Non-pigmented ciliary epithelial cell (primary cell): ENCODE measurements at places on chromosomes 1 and 21.

- DNase-seq: no peak
These were observed 26.4 kb downstream of the GNG4 start for GRCh38 chr1:235622936-235623779.

GRCh38 chr1:47812904-47813514, 184.2 kb downstream of the TRABD2B start:
- DNase-seq: no peak

- no peak for DNase-seq
These were observed 462.3 kb downstream of the OMA1 start for GRCh38 chr1:58084266-58084665.

GRCh38 chr1:96782856-96783255, 61.3 kb downstream of the PTBP2 start:
- DNase-seq: no peak

GRCh38 chr1:161817176-161817730, 51.1 kb downstream of the ATF6 start:
- DNase-seq: no peak

DNA sequence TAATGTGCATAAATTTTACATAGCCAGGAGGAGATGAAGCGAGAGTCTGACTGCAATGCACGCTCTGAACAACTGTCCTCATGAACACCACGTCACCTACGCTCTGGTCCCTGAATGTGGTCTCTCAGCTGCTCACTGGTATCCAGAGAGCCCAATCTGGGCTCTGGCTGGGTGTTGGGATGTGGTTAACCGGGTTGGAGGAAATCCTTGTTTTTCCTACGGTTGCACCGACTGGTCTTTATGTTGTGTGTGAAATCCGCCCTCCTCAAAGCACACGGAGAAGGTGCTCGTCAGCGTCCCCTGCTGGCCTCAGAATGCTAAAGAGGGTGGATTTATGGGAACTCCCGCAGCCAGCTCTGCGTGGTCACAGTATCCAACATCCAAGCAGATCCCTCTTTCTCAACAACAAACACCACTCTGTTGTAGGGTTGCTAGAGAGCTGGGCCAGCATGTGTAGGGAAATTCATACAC, 51.8 kb upstream of the FAM89A start:
- no peak for DNase-seq

DNA sequence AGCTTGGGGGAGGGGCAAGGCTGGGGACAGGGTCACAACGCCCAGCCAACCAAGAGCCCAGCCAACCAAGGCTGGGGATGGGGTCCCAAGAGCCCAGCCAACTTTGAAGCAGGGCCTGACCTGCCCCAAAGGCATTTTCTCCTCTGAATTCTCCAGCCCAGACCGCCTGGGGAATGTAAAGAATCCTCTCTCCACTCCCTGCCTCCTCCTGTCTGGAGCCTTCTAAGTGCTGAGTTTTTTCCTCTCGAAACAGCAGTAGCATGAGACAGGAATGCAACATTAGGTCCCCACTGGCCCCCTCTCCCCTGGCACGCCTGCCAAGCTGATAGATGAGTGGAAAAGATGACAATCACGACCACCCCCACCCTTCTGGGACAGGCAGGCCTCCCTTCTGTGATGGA, 17.0 kb downstream of the C1orf198 start:
- peak; percentile 60 for DNase-seq

- no peak for DNase-seq
These were observed 7.3 kb downstream of the EDEM3 start for GRCh38 chr1:184747089-184747955.

DNA sequence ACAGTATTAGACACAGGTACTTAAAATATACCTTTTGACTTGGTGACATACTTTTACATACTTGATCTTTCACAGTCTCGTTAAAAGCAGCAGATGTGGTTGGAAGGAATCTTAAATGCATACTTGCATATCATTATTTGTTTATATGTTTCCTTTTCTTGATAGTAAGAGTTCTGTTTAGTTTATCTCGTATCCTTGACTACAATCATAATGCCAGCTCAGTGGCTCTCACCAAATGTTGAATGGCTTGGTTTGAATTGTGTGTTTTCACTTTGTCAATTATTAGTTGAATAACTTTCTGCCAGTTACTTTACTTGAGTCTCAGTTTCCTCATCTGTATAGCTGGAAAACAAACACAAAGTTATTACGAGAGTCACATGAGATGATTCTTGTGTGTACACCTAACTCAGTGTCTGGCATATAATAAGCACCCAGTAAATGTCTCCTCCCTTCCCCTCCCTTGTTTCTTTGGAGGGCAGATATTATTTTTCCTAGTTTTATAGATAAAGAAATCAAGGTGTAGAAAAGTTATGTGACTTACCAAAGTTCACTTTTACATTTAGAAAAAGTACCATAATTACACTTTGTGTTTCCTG, 131.6 kb upstream of the IVNS1ABP start:
- DNase-seq: no peak

GRCh38 chr1:175885326-175885725, 141.9 kb upstream of the TNR start:
- no peak for DNase-seq

- DNase-seq: no peak
These were observed 36.9 kb downstream of the ZBTB8OS start for GRCh38 chr1:32613472-32613871.

DNA sequence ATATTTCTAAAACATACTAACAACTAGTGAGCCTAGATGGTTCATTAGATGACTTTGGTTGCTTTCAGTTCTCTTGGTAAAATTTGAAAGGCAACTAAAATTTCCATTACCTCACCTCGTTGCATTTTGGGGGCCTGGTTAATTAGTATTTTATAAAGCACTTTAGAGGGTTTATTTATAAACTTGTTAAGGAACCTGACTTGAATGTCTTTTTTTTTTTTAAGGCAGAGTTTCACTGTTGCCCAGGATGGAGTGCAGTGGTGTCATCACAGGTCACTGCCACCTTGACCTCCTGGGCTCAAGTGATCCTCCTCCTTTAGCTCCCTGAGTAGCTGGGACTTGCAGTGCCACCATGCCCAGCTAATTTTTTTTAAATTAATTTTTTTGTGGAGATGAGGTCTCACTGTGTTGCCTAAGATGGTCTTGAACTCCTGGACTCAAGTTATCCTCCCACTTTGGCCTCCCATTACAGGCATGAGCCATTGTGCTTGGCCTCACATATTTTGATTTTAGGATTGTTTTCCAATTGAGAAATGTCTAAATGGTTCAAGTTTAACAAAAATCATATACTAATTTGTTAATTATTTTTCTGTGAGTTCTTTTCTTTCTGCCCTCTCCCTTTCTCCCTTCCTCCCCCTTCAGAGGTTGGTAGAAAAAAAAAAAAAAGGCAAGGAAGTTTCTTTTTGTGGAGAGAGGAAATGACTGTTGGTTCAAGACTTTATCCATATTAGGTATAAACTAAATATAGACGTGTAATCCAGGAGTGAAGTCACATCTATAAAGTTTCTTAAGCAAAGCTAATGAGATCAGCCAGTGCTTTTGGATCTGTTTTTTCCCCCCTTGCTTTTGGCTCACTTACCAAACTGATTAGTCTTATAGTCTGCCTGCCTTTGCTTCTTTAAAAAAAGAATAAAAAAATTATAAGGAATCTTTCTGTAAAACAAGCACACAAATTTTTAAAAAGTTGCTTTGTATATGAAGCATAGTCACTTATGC, 24.7 kb downstream of the CLIC4 start:
- DNase-seq: peak; percentile 82

- no peak for DNase-seq
These were observed 7.7 kb downstream of the YBX1 start for GRCh38 chr1:42689912-42690311.

DNA sequence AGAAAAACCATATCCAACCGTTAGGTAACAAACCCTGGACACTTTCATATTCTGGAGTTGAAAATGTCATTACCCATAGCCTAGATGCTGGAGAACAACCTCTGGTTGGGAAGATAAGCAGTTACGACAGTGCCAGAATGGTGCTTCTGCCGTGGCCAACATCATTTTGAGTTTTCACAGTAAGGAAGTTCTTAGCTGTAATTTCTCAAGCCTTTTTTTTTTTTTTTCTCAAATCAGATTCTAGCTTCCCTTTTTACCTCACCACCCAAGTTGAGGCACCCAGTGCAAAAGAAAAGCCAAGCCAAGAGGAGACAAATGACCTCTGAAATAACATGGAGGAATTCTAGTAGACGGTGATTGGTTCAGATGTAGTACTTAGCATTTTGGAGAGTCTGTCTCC, 21.8 kb downstream of the PPT1 start:
- no peak for DNase-seq

DNA sequence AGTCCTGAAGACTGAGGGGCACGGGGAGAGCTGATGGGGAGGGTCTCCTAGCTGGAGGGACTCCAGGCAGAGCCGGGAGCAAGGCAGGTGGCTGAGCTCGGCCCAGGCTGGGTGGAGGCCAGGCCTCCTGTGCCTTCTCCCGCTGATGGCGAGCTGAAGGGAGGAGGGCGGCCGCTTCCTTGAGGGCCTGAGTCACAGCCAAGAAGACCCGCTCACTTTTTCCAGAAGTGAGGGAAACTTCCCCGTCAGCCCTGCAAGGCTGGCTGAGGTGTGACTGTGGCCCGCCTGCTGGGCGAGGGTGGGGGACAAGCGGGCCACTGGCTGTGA, 1.7 kb upstream of the VWA1 start:
- DNase-seq: no peak

DNA sequence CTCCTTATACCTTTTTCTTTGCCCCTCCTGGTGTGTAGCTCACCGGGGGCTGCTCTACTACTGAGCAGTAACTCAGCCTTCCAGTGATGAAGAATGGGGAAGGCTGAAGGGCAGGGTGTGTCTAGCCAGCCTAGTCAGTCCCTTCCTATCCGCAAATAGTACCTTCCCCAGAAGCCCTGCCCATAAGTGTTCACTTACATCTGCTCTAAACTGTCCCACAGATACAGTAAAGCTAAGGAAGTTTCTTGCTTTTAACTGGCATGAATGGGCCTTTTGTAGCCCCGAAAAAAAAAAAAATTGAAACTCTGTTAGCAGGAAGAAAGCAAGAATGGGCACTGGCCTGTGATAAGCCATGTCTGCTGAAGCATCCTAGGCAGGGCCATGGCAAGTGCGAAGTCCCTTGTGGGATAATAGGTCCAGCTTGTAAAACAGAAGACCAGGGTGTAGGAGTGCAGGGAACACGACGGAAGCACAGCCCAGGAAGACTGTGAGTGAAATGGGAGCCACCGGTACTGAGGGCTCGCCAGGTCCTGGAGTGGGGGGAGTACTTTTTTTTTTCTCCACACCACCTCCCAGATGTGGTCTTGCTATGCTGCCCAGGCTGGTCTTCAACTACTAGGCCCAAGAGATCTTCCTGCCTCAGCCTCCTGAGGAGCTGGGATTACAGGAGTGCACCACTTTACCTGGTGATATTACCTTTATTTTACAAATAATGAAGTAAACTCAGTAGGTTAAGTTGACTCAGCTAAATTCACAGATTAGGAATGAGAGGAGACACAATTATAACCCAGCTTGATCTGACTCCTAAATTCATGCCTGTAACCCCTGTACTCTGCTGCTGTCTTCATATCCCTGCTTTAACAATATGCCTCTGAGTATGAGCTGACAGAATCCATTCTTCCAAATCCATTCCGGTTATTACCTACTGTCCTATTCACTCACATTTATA, 347.5 kb downstream of the SMYD3 start:
- DNase-seq: no peak

DNA sequence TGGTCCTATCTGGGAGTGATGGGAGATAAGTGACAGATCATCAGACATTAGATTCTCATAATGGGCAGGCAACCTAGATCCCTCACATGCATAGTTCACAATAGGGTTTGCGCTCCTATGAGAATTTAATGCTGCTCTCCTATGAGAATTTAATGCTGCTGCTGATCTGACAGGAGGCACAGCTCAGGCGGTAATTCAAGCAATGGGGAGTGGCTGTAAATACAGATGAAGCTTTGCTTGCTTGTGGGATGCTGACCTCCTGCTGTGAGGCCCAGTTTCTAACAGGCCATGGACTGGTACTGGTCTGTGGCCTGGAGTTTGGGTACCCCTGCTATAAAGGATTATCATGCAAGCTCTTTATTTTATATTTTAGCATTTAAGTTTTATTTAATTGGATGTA, 72.0 kb downstream of the ZMYM4 start:
- DNase-seq: no peak

DNA sequence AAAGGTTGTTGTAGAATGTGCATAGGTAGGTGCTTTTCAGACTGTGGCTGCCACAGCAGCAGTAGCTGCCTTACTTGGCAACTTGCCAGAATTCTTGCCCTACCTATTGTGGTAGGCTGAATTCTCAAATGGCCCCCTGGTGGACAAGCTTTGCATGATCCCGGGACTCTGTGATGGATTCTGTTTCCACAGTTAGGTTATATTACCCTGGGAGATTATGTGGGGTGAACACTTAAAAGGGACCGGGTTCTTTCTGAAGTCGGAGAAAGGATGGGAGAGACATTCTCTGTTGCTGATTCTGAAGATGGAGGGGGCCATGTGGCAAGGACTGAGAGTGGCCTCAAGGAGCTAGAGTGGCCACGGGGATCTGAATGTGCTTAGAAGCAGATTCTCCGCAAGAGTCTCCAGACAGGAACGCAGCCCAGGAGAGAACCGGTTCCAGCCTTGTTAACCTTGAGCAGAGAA, 32.1 kb upstream of the KCNE1 start:
- no peak for DNase-seq

GRCh38 chr21:31895077-31895835, 22.4 kb downstream of the HUNK start:
- no peak for DNase-seq

DNA sequence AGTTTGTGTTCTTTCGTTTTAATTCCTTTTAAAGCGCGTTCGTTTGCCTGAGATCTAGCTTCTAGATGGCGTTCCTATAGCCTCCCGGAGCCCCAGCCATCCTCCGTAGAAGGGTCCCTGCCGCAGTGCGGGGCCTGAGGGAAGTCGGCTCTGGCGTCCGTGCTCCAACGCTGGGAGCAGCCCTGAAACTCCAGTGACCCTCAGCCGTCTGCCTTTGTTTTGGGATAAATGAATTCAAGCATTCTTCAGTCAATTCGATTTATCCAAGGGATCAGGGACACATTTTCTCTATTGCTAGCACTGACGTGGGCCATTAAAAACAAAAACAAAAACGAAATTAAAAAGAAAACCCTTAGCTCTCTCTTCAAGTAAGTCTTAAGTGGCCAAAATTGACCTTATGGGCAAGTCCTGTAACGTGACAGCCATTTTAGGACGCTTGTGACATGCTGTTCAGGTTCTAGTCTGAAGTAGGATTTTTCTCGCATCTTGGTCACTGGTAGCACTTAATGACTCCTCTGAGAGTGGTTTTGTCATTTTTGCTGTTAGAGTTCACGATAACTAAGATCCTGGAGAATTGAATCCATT, 742 bp upstream of the HSPA13 start:
- peak; percentile 6 for DNase-seq

- DNase-seq: no peak
These were observed 5.4 kb downstream of the FOXO6 start for GRCh38 chr1:41366455-41367287.

GRCh38 chr21:35086357-35086756, 37.3 kb upstream of the RUNX1 start:
- no peak for DNase-seq

- DNase-seq: no peak
These were observed 245.3 kb downstream of the SETD4 start for GRCh38 chr21:35814858-35815619.

GRCh38 chr21:26966649-26967061, 233 bp downstream of the ADAMTS5 start:
- DNase-seq: no peak
